ENCODE measurements at places on chromosomes 5 and 9.

GRCh38 chr5:64670277-64670676 lies 20.0 kb upstream of the SHISAL2B start:
- H3K27me3 ChIP-seq, result peaks cover 11% of the 10 kb centered on the region
- no peak overlapping the region for H3K4me3 ChIP-seq
- H3K27ac ChIP-seq, result no peak overlapping the region
- DNase-seq, result no peak
- H3K36me3 ChIP-seq, result no peaks in the 10 kb centered on the region

DNA sequence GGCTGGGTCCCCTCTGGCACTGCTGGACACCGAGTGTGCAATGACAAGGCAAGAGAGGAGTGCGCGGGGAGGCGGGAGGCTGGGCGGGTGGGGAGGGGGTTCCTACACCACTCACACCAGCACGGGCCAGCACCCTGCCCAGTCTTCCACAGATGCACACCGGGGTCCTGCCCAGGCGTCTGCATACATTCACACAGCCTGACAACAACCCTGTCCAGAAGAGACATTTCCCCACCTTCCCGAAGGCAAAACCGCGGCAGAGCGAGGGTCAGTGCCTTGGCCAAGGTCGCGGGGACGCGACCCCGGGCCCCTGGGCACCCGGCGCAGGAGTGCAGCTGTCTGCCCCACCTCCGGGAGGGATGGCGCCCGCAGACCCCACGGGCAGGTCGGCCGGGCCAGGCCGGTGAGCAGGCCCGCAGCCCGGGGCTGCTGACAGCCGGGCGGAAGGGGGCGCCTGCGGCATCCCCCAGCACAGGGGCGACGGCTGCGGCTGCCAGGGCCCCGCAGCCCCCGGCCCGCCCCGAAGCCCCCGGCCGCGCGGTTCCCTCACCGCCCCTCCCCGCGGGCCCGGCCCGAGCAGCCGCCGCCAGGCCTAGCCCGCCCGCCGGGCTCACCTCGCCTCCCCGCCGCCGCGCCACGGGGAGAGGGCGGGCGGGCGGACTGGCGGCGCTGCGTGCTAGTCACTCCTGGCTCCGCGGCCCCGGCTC lies 496 bp downstream of the MAPK9 start:
- peak overlapping the region; percentile 100 for H3K27ac ChIP-seq
- DNase-seq, result no peak
- H3K4me1 ChIP-seq, result peaks cover 48% of the 10 kb centered on the region
- peaks cover 31% of the 10 kb centered on the region for H3K36me3 ChIP-seq
- peak overlapping the region; percentile 96 for H3K4me3 ChIP-seq

DNA sequence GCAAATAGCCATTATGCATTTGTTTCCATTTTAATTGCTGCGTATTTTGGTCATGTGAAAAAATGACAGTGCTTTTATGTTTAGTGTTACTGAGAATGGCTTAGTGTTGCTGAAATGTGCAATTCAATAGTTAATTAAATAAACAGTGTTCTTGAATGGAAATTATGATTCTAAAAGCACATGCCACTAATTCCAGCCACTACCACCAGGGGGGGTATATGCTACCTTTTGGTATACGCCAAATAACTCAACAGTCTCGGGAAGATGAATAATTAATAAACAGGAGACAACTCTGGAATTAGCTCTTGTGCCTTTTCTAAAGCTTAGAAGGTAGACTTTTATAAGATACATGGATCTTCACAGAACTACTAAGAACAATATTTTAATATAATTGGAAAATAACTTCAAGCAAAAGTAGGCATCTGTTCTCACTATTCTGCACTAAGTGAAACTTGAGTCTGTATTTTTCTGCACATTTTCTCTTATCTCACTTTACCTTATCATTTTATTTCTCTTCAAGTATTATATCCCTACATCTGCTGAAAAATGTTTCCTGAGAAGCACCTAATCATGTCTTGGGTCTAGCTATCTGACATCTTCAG lies 83.5 kb upstream of the MINAR2 start:
- H3K27ac ChIP-seq, result no peak overlapping the region
- no peaks in the 10 kb centered on the region for H3K27me3 ChIP-seq
- DNase-seq, result no peak
- no peak overlapping the region for H3K4me3 ChIP-seq

GRCh38 chr5:109223531-109223930 lies 186.2 kb downstream of the PJA2 start:
- H3K27me3 ChIP-seq, result peaks cover 9% of the 10 kb centered on the region
- H3K4me1 ChIP-seq, result no peaks in the 10 kb centered on the region
- H3K36me3 ChIP-seq, result no peaks in the 10 kb centered on the region
- no peak overlapping the region for H3K27ac ChIP-seq

- no peak overlapping the region for H3K4me3 ChIP-seq
- H3K27me3 ChIP-seq, result no peaks in the 10 kb centered on the region
- H3K27ac ChIP-seq, result no peak overlapping the region
- no peaks in the 10 kb centered on the region for H3K4me1 ChIP-seq
- no peaks in the 10 kb centered on the region for H3K36me3 ChIP-seq
- DNase-seq, result no peak
These were observed 151.2 kb downstream of the SNCAIP start for GRCh38 chr5:122463221-122463620.

DNA sequence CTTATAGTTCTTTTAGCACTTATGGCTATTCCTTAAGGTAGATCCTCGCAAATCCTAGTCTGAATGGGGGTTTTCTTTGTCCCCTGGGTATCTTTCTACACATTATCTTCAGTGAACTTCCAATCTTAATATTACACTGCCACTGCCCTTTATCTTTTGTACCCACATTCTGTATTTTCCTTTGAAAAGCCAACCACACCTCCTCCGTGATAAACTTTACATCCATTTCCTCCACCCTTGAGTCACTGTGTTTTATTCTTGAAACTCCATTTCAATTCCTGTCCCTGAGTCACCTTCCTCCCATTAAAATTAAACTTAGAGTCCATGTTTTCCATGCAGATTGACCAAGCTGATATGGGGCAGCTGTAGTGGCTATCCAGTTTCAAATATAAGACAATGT lies 43.2 kb upstream of the RICTOR start:
- H3K36me3 ChIP-seq, result peaks cover 92% of the 10 kb centered on the region
- H3K4me3 ChIP-seq, result no peak overlapping the region
- H3K27ac ChIP-seq, result peak overlapping the region; percentile 93
- peaks cover 7% of the 10 kb centered on the region for H3K4me1 ChIP-seq
- no peaks in the 10 kb centered on the region for H3K27me3 ChIP-seq
- DNase-seq, result no peak

DNA sequence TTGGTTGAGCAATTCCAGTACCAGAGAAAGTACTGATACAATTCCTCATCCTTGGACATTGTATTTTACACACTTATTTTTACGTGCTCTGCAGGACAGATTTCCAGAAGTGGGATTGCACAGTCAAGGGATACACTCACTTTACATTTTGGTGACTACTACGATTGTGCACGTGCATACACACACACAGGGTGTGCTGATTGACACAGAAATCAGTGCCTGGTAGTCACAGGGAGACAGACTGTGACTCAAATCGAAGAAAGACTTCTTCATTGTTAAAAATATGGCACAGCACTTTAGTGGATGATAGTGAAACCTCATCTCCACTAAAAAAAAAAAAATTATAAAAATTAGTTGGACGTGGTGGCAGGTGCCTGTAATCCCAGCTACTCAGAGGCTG lies 1.5 kb downstream of the GARIN3 start:
- peaks cover 6% of the 10 kb centered on the region for H3K36me3 ChIP-seq
- no peaks in the 10 kb centered on the region for H3K27me3 ChIP-seq

DNA sequence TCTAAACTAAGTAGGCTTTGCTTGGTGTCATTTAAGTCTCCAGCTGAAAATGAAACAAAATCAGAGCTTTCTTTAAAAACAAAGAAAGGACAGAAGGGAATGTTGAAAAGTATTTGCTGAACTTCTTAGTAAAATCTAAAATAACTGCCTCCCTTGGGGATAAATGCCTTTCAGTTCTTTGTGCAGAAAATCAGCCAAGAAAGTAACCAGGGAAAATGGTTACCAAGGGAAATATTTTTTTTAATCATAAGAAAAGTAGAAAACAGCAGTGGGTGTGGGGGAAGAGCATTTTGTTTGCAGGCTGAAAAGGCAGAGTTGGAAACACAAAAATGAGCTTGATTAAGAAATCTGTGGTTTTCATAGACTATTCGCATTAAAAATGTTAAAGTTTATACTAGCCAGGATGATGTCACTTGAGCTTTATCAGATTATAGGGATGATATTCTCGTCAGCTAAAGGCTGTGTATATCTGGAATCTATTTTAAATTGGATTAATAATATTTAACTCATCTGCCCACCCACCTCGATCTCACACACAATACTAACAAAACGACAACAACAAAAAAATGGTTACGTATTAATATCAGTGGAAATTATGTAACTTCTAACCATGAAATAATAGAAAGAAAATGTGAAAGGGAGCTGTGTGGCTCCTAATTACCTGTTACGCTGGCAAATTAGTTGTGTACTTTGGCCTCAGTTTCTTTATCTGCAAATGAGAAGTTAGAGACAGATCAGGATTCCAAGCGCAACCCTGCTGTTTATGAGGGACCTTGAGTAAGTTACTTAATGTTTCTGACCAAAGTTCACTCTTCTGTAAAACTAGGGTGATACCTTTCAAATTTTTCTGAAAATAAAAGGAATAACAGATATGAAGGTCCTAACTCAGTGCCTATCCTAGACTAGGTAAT lies at the start of gene ECM2:
Gene ECM2 (minus strand): TSS at position 51 of the 911 bp plus-strand sequence. CDS start 13,124 bp downstream, outside the sequence.
- H3K4me3 ChIP-seq, result no peak within 1 kb of the TSS
- no peaks in the 10 kb centered on the region for H3K27me3 ChIP-seq
- no peaks in the 10 kb centered on the region for H3K36me3 ChIP-seq
- no peaks in the 10 kb centered on the region for H3K4me1 ChIP-seq
- H3K27ac ChIP-seq, result no peak within 1 kb of the TSS

DNA sequence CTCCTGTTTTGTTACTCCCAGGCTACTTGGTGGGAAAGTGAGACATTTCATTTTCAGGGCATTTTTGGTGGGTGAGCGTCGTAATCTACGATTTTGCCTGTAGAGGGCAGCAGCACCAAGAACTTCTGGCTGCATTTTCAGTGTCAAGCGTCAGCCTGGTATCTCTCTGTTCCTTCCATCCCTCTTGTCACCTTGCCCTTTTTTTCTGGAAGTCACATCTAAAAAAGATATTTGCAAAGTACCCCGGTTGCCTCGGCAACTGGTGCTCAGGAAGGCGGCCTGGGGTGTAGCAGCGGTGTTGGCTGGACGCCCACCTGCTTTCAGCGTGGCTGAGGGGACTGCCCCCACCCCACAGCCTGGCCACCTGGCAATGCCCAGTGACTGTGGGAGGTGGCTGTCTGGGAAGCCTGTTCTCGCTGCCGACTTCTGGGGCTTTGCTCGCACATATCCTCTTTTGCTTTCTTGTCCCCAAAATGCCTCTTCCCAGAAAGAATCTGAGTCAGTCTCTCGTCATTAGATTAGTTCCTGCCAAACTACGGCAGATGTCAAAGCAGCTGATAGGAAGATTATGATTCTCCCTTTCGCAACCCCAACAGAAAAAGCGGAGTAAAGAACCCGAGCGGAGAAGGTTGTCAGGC lies 84.5 kb downstream of the ACER2 start:
- peak overlapping the region; percentile 48 for H3K4me3 ChIP-seq
- no peak overlapping the region for H3K27ac ChIP-seq
- DNase-seq, result peak; percentile 37
- H3K36me3 ChIP-seq, result no peaks in the 10 kb centered on the region

- H3K4me3 ChIP-seq, result no peak overlapping the region
- peaks cover 10% of the 10 kb centered on the region for H3K4me1 ChIP-seq
- H3K36me3 ChIP-seq, result no peaks in the 10 kb centered on the region
- DNase-seq, result no peak
- no peak overlapping the region for H3K27ac ChIP-seq
These were observed 90.3 kb downstream of the MRPL36 start for GRCh38 chr5:1709171-1709803.

DNA sequence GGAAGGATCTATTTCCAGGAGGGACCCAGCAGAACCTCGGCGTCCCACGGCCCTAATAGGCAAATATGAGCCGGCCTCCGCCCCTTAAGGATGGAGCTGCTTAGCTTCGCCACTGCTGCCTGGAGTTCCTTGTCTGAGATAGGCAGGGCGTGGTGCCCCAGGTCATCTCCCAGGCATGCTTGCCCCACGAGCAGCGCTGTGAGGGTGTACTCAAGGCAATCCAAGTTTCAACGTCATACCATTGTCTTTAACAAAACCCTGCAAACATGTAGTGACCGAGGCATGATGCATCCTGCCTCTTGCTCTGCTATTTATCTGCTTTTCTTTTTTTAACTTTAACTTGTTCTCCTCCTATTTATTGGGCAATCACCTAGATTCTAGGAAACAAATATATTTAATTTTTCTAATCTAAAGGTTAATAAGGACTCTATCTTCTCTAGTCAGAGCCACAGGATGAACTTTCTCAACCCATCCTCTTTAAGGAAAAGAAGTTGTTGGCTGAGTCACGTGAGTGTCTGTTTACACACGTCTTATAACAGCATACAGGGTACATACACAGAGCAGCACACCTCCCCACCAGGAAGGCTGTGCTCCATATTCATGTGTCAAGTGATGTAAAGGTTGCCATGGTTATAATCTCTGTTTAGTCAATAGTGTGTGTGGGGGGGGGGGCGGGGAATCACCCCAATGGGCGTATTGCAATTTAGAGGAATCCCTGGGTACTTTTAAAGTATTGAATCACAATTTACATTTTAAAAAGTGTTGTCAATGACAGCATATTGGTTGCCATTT lies 27.3 kb upstream of the ZSWIM6 start:
- peaks cover 3% of the 10 kb centered on the region for H3K36me3 ChIP-seq
- H3K4me3 ChIP-seq, result no peak overlapping the region
- DNase-seq, result no peak
- peaks cover 3% of the 10 kb centered on the region for H3K4me1 ChIP-seq
- no peak overlapping the region for H3K27ac ChIP-seq
- H3K27me3 ChIP-seq, result peaks cover 56% of the 10 kb centered on the region

DNA sequence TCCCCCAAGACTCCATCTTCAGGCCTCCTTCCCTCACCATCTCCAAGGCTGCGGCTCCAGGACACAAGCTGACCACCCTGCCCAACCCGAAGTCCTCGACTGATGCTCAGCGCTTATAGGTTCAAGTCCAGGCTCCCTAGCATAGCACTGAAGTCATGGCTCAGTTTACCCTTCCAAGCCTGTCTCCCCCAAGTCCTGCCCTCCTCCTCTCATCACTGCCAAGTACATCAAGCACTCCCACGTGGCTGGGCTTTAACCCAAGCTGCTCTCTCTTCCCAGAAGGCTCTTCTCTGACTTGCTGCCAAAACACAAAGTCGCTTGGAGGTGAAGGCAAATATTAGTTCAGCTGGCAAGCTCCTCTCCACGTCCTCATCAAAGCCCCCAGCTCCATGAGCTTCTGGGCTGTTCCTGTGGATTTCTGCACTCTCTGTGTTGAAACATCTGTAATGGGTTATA lies 22.1 kb upstream of the MARCHF6 start:
- DNase-seq, result no peak
- H3K27me3 ChIP-seq, result peaks cover 52% of the 10 kb centered on the region
- H3K4me3 ChIP-seq, result no peak overlapping the region
- H3K36me3 ChIP-seq, result no peaks in the 10 kb centered on the region
- H3K4me1 ChIP-seq, result peaks cover 5% of the 10 kb centered on the region
- H3K27ac ChIP-seq, result no peak overlapping the region

- H3K27me3 ChIP-seq, result no peaks in the 10 kb centered on the region
- H3K4me1 ChIP-seq, result no peaks in the 10 kb centered on the region
- no peak for DNase-seq
- H3K27ac ChIP-seq, result no peak overlapping the region
- H3K36me3 ChIP-seq, result no peaks in the 10 kb centered on the region
- H3K4me3 ChIP-seq, result no peak overlapping the region
These were observed 169.8 kb downstream of the SEMA6A start for GRCh38 chr5:116404792-116405191.

- no peak overlapping the region for H3K4me3 ChIP-seq
- H3K4me1 ChIP-seq, result no peaks in the 10 kb centered on the region
- H3K27ac ChIP-seq, result no peak overlapping the region
- no peaks in the 10 kb centered on the region for H3K36me3 ChIP-seq
- DNase-seq, result no peak
These were observed 4.5 kb downstream of the NOXA1 start for GRCh38 chr9:137427454-137428310.
